ENCODE measurements at places on chromosomes 12 and 14. TPM values are rescaled to one million over a fixed set of nuclear protein-coding genes. Genes with fewer than 3 reads are reported as not detected.

DNA sequence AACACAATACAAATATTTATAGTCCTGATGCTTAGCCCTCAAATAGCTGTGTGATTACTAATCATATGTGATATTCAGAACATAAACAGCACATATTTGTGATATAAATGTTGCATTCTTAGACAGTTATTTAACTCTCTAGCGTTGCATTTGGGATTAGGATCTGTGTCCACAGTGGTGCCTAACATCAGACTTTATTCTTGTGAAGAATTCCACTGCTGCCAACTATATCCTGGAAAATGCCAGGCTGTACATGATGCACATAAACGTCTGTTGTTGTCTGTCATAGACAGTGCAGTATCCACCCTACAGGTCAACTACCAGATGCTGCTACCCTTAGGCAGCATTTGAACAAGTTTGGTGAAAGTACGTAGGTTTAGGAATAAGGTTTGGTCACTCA is 39.0 kb downstream of the SLC38A4 start:
- H3K27me3 ChIP-seq, result peaks cover 13% of the 10 kb centered on the region
- H3K4me1 ChIP-seq, result peaks cover 10% of the 10 kb centered on the region
- H3K27ac ChIP-seq, result no peak overlapping the region
- no peak overlapping the region for H3K4me3 ChIP-seq
- DNase-seq, result no peak

- DNase-seq, result no peak
- H3K4me3 ChIP-seq, result no peak overlapping the region
- no peak overlapping the region for H3K27ac ChIP-seq
- H3K4me1 ChIP-seq, result no peaks in the 10 kb centered on the region
- no peaks in the 10 kb centered on the region for H3K27me3 ChIP-seq
- peaks cover 5% of the 10 kb centered on the region for H3K36me3 ChIP-seq
Measured at GRCh38 chr12:111635524-111635923, 36.4 kb upstream of the ATXN2 start.

DNA sequence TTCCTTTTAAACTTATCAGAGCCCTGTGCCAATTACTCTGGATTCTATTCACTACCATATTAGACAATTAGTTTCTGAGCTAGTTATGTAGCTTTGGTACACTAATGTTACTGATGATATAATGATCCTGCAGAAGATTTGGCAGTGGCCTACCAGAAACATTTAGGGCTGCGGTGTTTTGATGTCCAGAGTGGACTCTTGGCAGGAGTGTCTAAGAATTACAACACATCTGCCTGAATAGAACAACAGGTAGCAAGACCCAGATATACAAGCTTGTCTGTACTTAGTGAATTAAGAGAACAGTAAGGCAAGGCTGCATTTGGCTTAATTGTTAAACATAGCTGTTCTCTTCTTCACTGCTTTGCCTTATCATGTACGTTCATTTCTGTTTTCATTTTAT is 691.6 kb upstream of the FBXO33 start:
- no peaks in the 10 kb centered on the region for H3K36me3 ChIP-seq
- no peak overlapping the region for H3K4me3 ChIP-seq
- no peaks in the 10 kb centered on the region for H3K27me3 ChIP-seq
- H3K27ac ChIP-seq, result no peak overlapping the region
- DNase-seq, result no peak

- H3K4me1 ChIP-seq, result peaks cover 84% of the 10 kb centered on the region
- no peak overlapping the region for H3K4me3 ChIP-seq
- H3K27me3 ChIP-seq, result no peaks in the 10 kb centered on the region
Measured at GRCh38 chr14:92657457-92658142, 90.8 kb downstream of the LGMN start.

- no peaks in the 10 kb centered on the region for H3K36me3 ChIP-seq
- no peak overlapping the region for H3K27ac ChIP-seq
- H3K4me1 ChIP-seq, result peaks cover 3% of the 10 kb centered on the region
- DNase-seq, result no peak
- H3K27me3 ChIP-seq, result peaks cover 6% of the 10 kb centered on the region
Measured at GRCh38 chr14:24377126-24377525, 9.1 kb downstream of the NFATC4 start.

DNA sequence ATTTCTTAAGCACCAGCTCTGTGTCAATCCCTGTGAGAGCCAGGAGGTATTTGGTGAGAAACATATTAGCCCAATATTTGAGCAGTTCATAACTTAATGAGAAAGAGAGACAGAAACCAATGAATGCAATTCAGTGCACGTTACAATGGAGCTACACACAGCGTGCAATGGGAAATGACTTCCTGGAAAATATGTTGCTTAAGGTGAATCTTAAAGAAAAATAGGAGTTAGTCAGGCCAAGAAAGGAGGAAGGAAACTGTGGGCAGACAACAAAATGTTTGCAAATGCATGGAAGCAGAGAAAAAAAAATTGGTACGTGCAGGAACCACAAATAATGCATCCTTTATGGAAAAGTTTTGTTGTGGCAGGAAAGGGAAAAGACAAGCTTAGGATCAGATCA is 481.7 kb downstream of the BCAT1 start:
- H3K27me3 ChIP-seq, result no peaks in the 10 kb centered on the region
- no peaks in the 10 kb centered on the region for H3K36me3 ChIP-seq
- no peak for DNase-seq
- H3K4me1 ChIP-seq, result no peaks in the 10 kb centered on the region

GRCh38 chr12:107903341-107904061 is 129.0 kb downstream of the ASCL4 start:
- H3K4me1 ChIP-seq, result peaks cover 8% of the 10 kb centered on the region
- H3K36me3 ChIP-seq, result peaks cover 1% of the 10 kb centered on the region
- peak overlapping the region; percentile 75 for H3K4me3 ChIP-seq
- DNase-seq, result peak; percentile 83
- no peak overlapping the region for H3K27ac ChIP-seq

DNA sequence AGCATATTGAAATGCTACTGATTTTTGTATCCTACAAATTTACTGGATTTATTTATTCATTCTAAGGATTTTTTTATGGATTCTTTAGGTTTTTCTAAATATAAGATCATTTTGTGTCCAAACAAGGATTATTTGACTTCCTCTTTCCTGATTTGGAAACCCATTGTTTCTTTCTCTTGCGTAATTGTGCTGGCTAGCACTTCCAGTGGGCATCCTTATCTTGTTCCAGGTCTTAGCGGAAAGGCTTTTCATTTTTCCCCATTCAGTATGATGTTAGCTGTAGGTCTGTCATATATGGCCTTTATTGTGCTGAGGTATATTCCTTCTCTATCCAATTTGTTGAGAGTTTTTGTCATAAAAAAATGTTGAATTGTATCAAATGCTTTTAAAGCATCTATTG is 57.2 kb upstream of the RHOJ start:
- H3K27me3 ChIP-seq, result no peaks in the 10 kb centered on the region
- no peak overlapping the region for H3K4me3 ChIP-seq
- no peak overlapping the region for H3K27ac ChIP-seq
- DNase-seq, result no peak
- peaks cover 2% of the 10 kb centered on the region for H3K36me3 ChIP-seq

DNA sequence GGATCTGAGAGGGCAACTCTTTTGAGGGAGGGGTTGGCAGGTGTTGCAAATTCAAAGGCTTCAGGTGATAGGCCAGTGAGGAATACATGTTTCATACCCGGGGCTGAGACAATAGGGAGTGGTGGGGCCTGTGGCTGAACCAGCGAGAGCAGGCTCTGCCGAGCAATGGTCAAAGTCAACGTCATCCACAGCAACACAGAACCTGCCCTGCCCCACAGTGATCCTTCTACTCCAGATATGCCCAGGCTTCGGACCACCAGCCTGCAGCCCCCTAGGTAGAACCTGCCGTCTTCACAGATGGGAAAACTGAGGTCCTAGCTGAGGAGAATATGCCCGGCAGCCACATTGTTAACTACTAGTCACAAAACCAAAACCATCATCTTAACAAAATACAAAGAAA is 4.1 kb downstream of the SERPINA1 start:
- no peak overlapping the region for H3K4me3 ChIP-seq
- DNase-seq, result no peak
- H3K4me1 ChIP-seq, result peaks cover 19% of the 10 kb centered on the region
- H3K36me3 ChIP-seq, result no peaks in the 10 kb centered on the region

DNA sequence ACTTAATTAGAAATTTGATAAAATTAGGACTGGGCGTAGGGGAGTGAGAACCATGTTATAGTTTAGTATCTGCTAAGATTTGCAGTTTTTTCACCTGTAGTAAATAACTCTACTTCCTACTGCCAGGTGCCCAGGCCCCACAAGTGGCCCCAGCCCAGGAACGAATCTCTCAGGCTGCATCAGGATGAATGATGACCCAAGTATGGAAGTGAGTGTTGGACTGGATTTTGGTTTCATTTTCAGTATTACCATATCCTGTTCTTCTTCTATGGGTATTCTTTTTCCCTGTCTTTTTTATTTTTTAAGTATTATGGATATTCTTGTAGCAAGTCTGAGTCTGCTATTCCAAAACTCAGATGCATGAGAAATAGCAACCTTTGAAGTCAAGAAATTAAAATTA is 120.3 kb upstream of the BCAT1 start:
- no peak for DNase-seq
- H3K4me3 ChIP-seq, result no peak overlapping the region
- peaks cover 25% of the 10 kb centered on the region for H3K4me1 ChIP-seq
- peaks cover 51% of the 10 kb centered on the region for H3K36me3 ChIP-seq
- H3K27ac ChIP-seq, result no peak overlapping the region

DNA sequence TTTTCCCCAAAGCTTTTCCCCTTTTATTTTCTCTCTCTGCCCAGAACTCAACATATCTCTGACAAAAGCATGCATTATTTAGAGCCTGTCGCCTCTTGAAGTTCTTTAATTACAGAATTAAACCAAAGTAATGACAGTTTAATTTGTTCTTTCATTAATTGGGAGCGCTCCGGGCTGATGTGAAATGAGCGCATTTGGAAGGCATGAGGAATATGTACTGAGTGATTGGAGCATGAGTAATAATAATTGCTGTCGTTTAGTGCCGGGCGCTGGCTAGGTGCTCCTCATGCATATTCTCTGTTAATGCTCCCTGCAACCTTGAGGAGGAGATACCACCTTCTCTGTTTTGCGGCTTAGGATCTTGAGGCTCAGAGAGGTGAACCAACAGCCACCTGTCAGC is 120.5 kb downstream of the SLC25A47 start:
- no peaks in the 10 kb centered on the region for H3K36me3 ChIP-seq
- H3K27ac ChIP-seq, result no peak overlapping the region
- DNase-seq, result no peak
- H3K4me3 ChIP-seq, result no peak overlapping the region
- peaks cover 25% of the 10 kb centered on the region for H3K4me1 ChIP-seq

DNA sequence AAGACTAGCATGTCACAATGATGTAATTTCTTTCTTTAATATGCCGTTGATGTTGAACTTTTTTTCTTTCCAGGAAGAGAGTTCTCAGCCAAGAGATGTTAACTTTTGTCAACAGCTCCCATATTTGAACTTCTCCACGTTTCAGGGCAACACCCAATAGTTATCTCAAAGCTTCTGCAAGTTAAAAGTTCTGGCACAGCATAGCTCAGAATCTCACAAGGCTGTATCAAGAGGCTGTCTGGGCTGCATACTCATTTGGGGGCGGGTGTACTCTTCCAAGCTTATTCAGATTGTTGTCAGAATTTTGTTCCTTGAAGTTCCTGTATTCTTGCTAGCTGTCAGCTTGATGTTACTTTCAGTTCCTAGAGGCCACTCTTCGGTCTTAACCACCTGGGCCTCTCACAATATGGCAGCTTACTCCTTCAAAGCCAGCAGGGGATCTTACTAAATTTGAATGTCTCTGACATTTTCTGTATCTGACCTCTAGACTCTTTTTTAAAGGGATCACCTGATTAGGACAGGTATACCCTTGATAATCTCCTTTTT is 38.9 kb downstream of the KCNC2 start:
- H3K4me3 ChIP-seq, result no peak overlapping the region
- no peak overlapping the region for H3K27ac ChIP-seq
- no peak for DNase-seq
- peaks cover 4% of the 10 kb centered on the region for H3K4me1 ChIP-seq
- H3K36me3 ChIP-seq, result no peaks in the 10 kb centered on the region

DNA sequence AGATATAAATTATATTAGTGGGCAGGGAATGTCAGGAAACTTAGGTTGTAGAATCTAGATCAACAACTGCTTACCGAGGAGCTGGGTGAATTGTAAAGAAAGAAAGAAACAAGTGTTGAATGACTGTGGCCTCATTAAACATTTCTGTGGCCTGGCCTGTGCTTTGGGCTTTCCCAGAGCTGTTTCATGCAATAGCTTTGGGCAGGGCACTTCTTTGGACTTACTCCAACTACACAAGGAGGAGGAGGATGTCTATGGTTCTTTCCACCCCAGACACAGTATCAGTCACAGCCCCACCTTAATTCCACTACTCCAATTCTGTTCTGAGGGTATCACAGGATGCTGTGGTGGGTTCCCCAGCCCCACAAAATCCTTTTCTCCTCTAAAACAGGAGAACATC is 38.0 kb downstream of the DPF3 start:
- no peak for DNase-seq
- peaks cover 3% of the 10 kb centered on the region for H3K27me3 ChIP-seq
- H3K4me3 ChIP-seq, result no peak overlapping the region
- H3K27ac ChIP-seq, result no peak overlapping the region
- H3K4me1 ChIP-seq, result no peaks in the 10 kb centered on the region

DNA sequence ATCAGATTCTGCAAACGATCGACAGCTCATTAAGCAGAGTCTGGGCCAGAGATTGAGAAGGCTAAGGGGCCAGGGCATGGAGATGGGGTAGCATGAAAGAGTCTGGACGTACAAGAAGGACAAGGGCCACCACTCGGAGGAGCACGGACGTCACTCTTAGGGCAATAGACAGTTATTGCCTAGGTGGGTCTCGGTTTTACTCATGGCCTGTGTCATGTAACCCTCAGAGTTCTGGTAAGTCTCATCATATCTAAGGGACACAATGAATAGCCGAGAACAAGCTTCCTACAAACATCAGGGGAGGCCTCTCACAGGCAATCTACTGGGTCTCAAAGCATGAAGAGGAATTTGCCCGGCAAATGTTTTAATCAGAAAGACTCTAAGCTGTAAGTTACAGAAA is 30.4 kb upstream of the ITPK1 start:
- H3K36me3 ChIP-seq, result no peaks in the 10 kb centered on the region
- peak; percentile 51 for DNase-seq
- no peak overlapping the region for H3K4me3 ChIP-seq
- H3K27ac ChIP-seq, result peak overlapping the region; percentile 72

DNA sequence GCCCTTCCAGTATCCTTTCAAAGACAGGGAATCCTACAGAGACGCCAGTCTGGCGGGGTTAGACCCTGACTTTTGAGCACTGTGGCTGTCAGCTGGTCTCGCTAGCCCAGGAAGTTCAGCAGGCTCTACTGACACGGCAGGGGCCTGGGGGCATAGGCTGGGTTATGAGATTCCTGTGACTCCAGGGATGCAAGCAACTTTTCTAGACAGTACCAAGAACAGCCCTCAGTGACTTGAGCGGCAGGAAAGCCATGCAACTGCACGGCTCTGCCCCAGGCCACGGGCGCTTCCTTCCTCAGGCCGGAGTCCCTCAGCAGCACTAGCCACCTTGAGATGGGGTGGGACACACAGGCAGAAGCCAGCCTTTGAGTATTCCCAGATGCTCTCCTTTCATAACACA is 5.1 kb upstream of the SIVA1 start:
- H3K4me1 ChIP-seq, result peaks cover 19% of the 10 kb centered on the region
- H3K27ac ChIP-seq, result no peak overlapping the region
- no peak overlapping the region for H3K4me3 ChIP-seq
- peaks cover under 1% of the 10 kb centered on the region for H3K36me3 ChIP-seq

The LRP1-AS gene
- not detected for total RNA-seq

The LTA4H gene
- 110 TPM for total RNA-seq

The CPM gene
- 14.7 TPM for total RNA-seq

Data from activated CD4-positive, alpha-beta memory T cell treated with anti-CD3 and anti-CD28 coated beads for 36 hours (primary cell).